ENCODE measurements at places on chromosomes 16 and 17. TPM values are rescaled to one million over a fixed set of nuclear protein-coding genes. Genes with fewer than 3 reads are reported as not detected.

- peak; percentile 65 for DNase-seq
Observed at GRCh38 chr17:49191409-49191916, 18.9 kb downstream of the GNGT2 start.

CMTM2 gene
- 39.1 TPM for polyA plus RNA-seq

CRAMP1 gene
- polyA plus RNA-seq: 0.46 TPM

GRCh38 chr17:47301161-47301560, 22.6 kb upstream of the EFCAB13 start:
- DNase-seq: no peak

ANKRD13B gene
- polyA plus RNA-seq: not detected
